T-cell (primary cell): ENCODE measurements at places on chromosomes 11 and 22.
A peak's percentile ranks its signal among the peaks of the same experiment; 100 is the strongest.

GRCh38 chr11:124832571-124832970, 32.4 kb upstream of the MSANTD2 start:
- DNase-seq: no peak

DNA sequence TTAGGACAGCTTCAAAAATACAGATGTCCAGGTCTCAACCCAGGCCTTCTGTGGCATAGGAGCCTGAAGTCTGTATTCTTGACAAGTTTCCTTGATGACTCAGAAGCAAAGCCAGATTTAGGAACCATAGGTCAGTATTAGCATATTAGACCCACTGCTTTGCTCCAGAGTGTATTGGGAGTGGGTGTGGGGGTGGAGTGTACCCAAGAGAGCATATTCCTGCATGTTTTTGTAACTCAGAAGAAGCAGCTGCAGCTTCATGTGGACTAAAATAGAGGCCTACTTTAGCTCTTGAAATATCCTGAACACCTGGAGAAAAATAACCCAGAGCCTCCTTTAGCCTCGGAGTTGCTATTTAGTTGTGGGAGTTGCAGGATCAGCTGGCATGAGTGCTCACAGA, 106.7 kb downstream of the CCDC81 start:
- DNase-seq: no peak

DNA sequence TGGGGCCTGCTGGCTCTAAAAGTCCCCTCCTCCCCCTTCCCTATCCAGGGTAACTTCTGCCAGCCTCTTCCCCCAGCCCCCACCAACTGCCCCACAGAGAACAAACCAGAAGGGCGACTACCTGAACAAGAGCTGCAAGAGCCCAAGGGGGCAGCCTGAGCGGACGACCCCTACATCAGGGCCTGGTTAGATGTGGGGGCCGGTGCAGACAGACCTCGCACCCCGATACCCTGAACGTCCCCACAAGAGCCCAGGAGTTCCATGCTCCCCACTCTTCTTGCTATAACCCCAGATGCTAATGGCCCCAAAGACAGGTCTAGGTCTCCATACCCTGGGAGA, 20.7 kb downstream of the SUN2 start:
- DNase-seq: no peak

DNA sequence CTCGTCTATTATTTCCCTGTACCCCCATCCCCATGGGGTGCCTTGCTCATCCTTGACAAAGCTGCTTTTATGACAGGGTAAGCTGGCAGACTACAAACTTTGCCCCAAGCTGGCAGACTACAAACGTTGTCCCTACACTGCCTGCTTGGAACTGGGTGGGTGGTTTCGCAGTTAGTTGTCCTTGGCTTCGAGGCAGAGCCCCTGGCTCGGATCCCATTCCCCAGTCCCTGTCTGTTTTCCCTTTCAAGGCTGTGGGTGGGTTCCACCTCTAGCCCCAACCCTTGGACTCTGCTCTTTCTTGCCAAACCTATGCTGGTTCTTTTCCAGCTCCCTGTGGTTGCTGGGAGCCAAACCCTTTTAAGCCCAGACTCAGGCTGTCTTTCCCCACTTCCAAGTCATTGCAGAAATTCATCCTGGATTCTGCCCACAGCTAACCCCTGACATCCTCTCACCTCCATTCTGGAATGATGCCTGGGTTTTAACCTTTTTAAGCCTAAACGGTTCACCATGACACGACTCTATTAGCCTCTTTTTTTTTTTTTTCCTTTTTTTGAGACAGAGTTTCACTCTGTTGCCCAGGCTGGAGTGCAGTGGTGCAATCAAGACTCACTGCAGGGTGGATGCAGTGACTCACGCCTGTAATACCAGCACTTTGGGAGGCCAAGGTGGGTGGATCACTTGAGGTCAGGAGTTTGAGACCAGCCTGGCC, 9.2 kb upstream of the RBM14 start:
- DNase-seq: no peak

DNA sequence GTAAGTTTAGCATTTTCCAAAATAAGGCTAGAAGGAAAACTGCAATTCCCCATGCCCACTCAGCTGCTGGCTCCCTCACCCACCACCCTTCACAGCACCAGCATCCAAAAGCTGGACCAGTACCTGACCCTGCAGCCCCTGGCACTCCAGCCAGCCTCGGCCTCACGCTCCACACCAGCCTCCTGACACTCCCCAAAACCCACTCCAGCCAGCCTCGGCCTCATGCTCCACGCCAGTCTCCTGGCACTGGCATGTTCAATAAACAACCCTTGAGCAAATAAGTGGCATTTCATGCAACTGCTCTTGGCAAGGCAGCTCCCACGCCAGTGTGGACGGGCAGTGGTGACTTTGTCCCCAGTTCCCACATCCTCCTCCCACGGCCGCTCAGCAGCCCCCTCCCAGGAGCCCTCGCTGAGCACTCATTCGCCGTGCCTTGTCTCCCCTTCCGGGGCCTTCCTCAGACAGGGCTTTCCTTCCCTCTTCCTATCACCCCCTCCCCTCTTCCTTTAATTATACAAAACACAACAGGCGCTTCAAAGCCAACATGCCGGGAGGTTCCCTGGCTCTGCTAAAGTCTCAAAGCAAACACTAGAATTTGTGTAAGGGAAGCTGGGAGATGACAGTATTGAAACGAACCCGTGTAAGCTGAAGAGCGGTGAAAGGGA, 6.8 kb downstream of the TOLLIP start:
- no peak for DNase-seq

- DNase-seq: no peak
Measured at GRCh38 chr11:130145311-130145812, 14.2 kb upstream of the ST14 start.

DNA sequence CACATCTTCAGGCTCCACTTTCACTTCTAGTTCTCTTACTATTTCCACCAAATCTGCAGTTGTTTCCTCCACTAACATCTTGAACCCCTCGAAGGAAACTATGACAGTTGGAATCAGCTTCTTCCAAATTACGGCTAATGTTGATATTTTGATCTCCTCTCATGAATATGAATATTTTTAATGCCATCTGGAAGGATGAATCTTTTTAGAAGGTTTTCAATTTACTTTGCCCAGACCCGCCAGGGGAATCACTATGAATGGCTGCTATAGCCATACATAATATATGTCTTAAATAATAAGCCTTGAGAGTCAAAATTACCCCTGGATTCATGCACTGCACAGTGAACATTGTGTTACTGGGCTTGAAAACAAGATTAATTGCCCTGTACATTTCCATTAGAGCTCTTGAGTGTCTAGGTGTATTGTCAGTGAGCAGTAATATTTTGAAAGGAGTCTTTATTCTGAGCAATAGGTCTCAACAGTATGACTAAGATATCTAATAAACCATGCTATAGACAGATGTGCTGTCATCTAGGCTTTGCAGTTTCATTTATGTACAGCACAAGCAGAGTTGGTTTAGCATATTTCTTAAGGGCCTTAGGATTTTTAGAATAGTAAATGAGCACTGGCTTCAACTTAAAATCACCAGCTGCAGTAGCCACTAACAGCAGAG, 48.3 kb upstream of the LRRC55 start:
- DNase-seq: no peak

- DNase-seq: no peak
Measured at GRCh38 chr11:86072211-86072610, 3.3 kb upstream of the PICALM start.

DNA sequence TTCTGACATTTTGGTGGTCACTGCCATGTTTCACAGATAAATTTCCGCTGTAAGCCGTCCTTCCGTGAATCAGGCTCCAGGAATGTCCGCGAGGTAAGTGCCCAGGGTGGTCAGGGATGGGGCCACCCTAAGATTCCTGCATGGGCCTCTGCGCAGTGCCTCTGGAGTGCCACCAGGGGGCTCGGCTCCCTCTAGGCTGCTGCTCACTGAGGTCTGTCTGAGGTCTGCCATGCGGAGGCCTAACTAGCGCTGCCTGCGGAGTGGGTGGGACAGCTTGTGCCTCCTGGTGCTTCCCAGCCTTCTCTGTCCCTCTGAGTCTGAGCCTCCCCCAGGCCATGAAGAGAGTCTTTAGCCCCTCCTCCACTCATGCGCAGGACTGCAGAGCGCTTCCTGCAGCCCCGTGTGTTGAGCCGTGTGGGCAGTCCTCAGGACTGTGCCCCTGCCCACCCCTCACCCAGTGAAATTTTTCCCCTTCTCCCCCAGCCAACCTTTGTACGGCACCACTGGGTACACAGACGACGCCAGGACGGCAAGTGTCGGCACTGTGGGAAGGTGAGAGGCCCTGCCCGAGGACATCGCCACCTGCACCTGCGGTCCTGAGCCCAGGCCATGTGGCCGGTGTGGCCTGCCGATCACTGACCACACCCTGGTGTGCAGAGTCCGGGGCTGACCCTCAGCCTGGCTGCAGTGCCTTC, 11.9 kb upstream of the MDK start:
- DNase-seq: peak; percentile 49

DNA sequence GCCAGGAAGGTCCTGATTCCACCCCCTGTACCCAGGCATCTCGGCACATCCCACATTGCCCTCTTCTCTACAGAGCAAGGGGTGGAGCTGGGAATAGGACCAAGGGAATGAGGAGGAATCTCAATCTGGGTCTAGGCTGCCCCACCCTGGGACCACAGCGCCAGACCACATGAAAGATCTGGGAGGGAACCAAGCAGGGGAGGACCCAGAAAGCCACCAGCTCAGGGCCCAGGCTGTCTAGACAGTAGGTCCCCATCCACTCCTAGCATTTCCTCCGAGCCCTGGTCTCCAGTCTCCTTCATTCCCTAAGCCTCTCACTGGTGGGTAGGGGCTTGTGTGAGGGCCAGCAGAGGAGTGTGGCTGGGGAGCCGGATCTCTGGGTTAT, 11.6 kb downstream of the PHLDB1 start:
- no peak for DNase-seq

DNA sequence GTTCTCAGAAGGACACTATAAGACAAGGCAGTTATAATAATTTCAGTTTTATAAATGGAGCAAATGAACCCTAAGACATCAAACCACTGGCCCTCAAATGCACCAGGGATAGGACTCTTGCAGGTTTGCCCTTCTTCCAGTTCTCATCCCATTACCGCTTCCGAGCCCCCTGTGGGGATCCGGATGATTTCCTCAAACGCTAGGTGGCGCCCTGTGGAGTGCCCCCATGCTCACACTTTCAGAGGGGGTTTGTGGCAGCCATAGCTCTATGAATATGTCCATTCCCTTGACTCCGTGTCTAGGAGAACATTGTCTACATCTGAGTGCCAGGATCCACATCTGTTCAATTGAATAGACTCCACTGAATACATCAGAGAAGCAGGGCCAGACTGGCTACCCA, 816.3 kb downstream of the NTM start:
- DNase-seq: no peak

DNA sequence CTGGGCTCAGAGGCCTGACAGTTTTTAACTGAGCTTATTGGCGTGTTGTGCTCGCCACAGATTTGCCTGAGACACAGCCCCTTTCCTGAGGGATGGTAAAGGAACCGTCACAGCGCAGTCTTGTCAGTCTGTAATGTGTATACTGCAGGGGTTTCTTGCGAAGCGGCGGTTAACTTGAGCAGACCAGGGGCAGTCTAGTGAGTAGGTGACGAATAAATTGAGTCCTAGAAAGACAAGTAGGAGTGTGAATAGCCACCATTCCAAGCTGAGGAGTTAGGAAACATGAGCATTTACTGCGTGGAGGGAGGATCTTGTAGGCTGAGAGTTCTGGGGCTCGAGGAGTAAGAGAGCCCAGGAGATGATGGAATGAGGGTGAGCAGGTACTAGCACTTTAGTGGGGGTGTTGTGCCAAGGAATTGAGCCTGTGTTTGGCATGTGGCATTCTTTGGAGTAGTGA, 1.4 kb downstream of the MED15 start:
- no peak for DNase-seq

GRCh38 chr11:131662317-131662972, 292.0 kb downstream of the NTM start:
- DNase-seq: no peak

DNA sequence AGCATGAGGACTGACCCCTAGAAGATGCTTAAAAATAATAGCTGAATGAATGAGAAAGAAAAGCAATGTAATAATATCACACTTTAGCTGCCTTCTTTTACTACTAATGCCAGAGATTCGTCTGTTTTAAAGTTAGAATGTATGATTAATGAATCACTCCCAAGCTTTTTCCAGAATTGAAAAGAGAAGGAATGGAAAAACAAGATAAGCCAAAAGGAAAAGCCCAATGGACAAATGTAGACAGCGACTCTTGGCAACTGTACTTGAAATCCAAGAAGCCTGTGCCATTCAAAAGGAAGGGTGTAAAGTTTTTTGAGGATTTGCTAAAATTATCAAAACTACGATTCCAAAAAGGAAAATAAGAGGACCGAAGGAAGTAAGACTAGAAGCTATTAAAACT, 40.8 kb upstream of the PAMR1 start:
- DNase-seq: no peak

- no peak for DNase-seq
Measured at GRCh38 chr22:25064894-25065560, 112.5 kb downstream of the KIAA1671 start.

GRCh38 chr11:75706260-75706729, 11.3 kb upstream of the MOGAT2 start:
- peak; percentile 64 for DNase-seq

DNA sequence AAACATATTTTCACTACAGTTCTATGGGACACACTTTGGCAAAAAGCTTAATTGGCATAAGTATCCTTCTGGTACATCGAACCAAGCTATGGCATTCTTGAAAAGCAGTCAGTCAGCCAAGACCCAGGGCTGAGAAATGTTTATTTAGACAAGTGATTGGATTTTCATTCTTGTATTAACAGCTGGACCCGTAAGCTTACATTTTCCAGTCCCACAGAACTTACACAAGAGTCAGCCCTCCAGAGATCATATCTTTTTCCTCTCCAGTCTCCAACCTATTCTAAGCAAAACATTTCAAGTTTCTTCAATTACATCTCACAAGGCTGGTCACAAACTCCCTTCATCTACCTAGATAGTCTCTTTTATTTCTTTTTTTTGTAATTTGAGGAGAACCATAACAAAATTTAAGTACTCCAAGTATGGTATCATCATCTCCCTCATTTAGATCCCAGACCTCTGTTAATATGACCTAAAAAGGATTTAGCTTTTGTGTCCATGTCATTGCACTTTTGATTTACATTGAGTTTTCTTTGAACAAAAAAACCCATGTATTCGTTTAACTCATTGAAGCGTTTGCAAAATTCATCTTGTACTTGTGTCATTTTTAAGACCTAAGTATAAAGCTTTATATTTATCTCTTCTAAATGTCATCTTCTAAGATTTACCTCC, 67.9 kb upstream of the GRK3 start:
- no peak for DNase-seq

- DNase-seq: no peak
Measured at GRCh38 chr11:13111813-13112130, 102.7 kb downstream of the RASSF10 start.

- no peak for DNase-seq
Measured at GRCh38 chr11:8342821-8343681, 79.4 kb upstream of the LMO1 start.

GRCh38 chr11:93221539-93221938, 23.7 kb upstream of the SLC36A4 start:
- DNase-seq: no peak

GRCh38 chr11:120795185-120795584, 228.7 kb upstream of the TBCEL start:
- no peak for DNase-seq
